NCI-H1417 treated with DMSO at 0.1 percent for 48 hours (cell line): ENCODE measurements at places on chromosomes 6 and 20.

- no peak for DNase-seq
These were observed 1.1 kb upstream of the JAG1 start for GRCh38 chr20:10674684-10675449.

DNA sequence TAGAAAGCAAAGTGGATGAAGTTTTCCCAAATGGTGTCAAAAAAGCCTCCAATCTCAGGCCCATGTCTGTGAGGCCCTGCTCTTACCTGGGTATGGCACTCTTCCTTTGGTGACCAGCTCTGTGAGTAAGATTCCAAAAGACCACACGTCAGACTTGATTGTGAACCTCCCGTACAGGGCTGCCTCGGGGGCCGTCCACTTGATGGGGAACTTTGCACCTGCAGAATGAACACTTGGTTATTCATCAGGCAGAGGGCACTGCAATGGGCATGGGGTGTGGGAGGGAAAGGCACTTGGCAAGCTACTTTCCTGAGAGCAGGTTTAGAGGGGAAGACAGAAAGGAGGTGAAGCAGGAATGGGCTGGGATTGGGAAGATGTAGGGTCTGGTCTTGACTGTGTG, 68.7 kb upstream of the TRAF3IP2 start:
- no peak for DNase-seq

GRCh38 chr6:157276134-157276532, 47.2 kb downstream of the TMEM242 start:
- DNase-seq = no peak

DNA sequence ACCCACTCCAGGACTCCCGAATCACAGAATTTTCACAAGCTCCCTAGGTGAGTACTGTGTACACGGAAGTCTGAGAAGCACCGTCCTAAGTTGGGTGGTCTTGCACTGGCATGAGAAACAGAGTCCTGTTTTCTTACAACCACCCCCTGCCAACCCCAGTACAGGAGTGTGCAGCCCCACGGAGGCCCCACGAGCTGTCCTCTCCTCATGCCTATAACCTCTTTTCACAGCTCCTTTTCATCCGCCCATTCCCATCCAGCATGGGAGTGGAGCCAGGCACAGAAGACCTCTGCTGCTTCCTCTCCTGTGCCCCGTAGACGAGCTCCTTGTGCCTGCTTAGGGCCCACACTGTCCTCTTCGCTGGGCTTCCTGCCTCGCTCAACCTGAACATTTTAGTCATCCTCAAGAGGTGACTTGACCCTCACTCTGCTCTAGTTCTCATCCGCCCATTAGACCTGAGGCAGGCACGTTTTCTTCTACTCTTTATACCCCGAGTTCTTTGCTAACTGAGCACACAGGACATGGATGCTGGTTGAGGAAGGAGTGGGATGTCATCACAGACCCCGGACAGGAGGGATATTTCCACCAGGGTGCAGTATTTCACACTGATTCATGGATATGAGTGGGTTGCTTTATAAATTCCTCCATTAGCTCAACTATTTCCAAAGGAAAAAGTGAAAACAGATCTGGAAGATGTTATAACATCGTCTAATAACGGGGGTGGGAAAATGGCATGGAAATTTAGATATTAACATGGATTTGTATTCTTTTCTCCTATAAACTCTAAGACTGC, 160.5 kb downstream of the TTLL2 start:
- DNase-seq = no peak

DNA sequence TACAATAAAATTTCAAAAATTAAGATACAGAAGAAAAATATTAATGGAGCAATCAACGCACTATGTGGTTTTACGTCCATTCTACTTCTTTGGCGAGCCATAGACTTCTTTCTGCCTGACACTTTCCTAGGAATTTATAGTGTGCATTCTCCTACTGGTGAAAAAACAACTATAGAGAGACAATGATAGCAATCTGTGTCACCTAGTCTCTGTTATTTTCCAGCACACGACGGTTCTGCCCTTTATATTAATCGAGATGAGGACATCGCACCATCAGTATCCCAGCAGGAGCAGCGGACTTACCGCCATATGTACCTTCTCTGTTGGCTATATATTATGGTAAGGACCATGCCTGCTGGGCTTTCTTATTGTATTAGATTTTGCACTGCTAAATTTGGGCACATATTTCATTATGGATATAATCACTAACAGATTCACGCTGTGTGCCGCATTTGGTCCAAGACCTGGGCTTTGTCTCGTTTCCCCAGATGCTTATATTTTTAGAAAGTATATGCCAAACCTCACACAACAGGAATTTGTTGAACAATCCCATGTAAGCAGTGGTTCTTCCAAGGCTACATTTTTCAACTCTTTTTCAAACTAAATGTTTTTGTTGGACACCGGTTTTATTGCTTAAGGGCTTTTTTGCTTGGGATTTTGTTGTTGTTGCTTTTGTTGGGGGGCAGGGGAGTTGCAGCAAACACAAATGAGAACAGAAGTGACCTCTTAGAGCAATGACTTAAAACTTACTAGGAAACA, 166.4 kb downstream of the ADAT2 start:
- DNase-seq = no peak

DNA sequence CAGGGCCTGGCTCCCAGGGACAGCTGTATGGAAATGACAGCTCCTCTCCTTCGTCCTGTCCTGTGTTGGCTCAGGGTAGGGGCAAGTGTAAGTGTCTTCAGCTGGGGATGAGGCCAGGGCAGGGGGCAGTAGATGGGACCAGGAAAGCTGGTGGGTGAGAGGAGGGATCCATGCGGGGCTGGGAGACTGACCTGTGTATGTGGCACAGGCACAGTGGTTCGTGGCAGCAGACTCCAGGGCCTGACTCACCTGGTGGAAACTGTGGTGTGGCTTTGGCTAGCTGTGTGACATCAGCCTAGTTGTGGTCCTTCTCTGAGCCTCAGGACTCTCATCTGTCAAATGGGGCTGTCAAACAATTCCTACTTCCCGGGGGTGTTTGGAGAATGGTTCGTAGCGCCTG, 13.7 kb upstream of the SCRT2 start:
- no peak for DNase-seq

GRCh38 chr6:88493717-88494116, 327.6 kb upstream of the CNR1 start:
- DNase-seq = no peak

GRCh38 chr6:108115598-108116058, 41.1 kb upstream of the OSTM1 start:
- DNase-seq = no peak

- no peak for DNase-seq
These were observed 96.0 kb downstream of the PSMB1 start for GRCh38 chr6:170456886-170457698.

- DNase-seq = no peak
These were observed 169.9 kb downstream of the EDN1 start for GRCh38 chr6:12459945-12460661.

DNA sequence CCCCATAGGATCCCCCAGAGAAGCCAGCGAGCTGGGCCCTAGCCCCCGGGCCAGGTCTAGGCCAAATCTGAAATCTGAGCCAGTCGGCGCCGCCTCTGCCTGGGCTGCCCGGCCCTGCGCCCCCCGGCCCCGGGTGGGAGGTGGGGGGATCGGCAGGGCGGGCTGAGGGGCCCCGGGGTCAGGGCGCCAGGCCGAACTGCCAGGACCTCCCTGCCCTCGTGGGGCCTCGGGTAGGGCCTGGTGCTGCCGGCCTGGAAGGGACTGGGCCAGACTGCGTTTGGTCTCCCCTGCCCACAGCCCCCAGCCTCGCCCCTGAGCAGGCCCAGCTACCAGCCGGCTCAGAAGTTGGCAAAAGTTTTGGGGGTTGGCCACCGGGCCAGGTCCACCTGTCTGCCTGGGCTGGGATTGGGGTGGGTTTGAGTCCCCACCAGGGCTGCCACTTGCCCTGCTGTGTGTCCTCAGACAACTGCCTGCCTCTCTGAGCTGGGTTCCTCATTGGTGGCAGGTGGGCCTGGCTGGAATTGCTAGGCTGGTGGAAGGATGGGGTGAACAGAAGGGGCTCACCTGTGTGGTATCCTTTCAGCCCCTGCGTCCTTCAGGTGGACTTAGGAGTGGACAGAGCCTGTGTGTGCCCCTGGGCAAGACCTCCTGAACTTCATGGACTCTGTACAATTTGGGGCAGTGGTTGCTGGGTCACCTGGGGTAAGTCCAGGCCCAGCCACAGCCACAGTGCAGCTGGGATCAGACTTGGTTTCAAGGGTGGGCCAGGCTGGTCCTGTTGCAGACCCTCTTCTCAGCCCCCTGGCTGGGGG, 801 bp downstream of the SRC start:
- no peak for DNase-seq

DNA sequence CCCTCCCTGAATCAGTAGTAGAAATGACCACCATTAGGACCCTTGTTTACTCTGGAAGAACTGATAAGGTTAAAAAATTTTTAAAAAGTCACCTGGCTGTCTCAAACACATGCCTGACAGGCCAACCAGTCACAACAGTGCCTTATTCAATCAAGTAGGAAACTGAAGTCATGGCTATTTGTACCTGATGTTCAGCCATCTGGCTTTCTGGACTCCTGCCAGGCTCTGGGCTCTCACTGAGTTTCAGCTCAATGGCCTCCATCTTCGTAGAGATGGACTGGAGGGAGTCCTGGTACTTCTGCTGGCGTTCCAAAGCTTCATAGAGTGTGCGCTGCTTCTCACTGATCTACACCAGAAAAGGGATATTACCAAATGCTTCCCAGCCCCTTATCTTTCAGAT, 343.8 kb downstream of the SYNE1 start:
- DNase-seq = no peak

DNA sequence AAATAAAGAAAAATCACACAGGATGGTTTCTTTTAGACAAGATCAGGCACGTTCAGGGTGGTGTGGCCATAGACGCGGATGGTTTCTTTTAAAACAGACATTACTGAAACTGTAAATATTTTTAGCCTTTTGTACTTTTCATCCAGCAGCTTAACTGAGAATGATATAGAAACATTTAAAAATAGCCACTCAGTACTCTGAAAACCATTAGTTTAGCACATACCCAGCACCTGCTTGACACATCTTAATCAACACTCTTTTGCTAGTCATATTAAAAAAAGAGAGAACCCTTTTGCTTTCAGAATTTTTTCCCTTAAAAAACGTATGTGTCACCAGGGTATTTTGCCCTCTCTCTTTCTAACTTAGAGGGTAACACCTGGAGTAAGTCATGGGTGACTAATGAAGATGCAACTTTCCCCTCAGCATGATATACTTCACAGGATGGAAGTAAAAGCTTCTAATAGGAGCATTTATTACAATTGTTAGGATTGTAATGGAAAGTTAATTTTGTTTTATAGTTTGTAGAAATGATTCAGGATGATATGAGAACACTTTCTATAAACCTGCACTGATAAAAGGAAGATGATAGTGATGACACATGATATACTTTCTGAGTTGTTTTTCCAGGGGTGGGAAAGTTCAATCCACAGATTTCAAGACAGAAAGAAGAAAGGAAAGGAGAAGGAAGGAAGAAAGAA, 45.2 kb downstream of the BACH2 start:
- DNase-seq = no peak

DNA sequence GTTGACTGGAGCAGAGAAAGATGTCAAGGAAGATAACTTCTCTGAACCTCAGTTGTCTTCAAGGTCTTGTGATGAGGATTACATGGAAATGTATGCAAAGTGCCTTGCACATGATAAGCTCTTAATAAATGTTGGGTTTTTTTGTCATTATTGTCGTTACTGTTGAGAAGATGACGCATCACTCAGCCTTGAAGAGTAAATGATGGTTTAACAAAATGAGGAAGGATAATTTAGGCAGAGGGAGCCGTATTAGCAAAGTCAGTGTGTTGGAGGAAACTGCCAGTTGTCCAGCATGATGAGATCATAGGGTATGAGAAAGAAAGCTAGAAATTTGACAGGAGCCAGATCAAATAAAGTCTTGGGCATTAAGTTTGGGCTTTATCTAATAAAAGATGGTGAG, 8.8 kb upstream of the SUPT3H start:
- DNase-seq = no peak

GRCh38 chr6:162289972-162290371, 437.6 kb downstream of the PRKN start:
- DNase-seq = no peak

GRCh38 chr6:22306741-22307466, 10.1 kb upstream of the PRL start:
- no peak for DNase-seq

DNA sequence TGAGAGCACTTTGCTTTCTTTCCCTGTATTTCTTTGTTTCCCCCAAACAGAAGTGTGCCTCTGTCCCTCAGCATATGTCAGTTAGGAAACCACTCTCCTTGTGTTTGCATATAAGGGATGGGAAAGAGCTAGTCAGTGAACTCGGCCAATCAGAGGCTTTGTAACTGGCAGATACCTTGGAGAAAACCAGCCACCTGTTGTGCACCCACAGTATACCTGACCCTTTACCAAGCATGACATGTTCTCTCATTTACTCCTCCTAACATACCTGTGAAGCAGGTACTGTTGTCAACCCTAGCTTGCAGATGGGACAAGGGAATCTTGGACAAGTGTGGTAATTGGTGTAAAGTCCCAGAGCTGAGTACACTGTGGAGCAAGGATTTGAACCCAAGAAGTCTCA, 96.1 kb upstream of the FAM8A1 start:
- no peak for DNase-seq

GRCh38 chr20:22810626-22811569, 224.2 kb upstream of the SSTR4 start:
- no peak for DNase-seq
